ENCODE measurements at places on chromosomes 16 and 17. TPM values are rescaled to one million over a fixed set of nuclear protein-coding genes. Genes with fewer than 3 reads are reported as not detected.

CAMTA2 gene
- 42.3 TPM for total RNA-seq

GRCh38 chr17:17725752-17726457 lies 44.6 kb downstream of the RAI1 start:
- no peak for DNase-seq

ABCA8 gene
- 0.31 TPM for total RNA-seq

- DNase-seq: no peak
Measured at GRCh38 chr16:4285167-4285566, 12.3 kb upstream of the TFAP4 start.

SOX8 gene
- 4.3 TPM for total RNA-seq

DNA sequence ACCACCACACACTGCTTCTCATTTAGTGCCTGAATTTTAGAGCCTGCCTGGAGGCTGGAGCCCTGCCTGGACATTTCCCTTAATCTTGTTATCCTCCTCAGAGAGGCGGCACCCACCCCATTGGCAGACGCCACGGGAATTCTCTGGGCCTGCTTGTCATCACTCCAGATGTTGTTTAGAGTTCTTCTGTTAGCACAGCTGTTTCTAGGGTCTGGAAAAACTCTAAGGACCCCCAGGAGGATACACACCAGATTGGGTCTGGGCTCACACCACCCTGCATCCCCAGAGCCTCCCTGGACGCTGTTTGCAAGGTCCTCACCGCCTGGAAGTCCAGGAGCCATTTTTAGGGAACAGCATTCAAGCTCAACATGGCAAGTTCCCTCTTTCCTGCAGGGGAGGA lies 565 bp upstream of the XAF1 start:
- DNase-seq: no peak

GRCh38 chr17:37239690-37240334 lies 136.0 kb upstream of the C17orf78 start:
- no peak for DNase-seq

DNA sequence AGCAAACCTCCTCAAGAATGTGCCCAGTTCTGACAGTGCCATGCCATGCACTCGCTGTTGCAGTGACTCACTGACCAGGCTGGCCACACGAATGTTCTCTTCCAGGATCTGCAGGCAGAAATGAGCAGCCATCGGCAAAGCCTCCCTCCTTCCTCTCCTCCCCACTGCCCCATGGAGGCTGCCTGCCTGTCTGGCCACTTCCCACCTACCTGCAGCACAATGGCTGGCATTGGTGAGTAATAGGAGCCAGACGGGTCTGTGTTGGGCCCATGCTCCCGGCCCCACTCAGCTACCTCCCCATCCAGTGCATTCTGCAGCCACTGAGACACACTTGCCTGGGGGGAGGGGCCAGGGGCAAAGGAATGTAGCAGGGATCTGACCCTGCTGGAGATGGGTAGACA lies 2.8 kb upstream of the MATCAP1 start:
- no peak for DNase-seq

- no peak for DNase-seq
Measured at GRCh38 chr17:6461792-6462524, 17.7 kb downstream of the PIMREG start.

HS3ST3A1 gene
- 1.1 TPM for total RNA-seq

- DNase-seq: no peak
Measured at GRCh38 chr16:66326991-66327513, 39.4 kb upstream of the CDH5 start.

PPY gene
- not detected for total RNA-seq

ANKRD13B gene
- 7.6 TPM for total RNA-seq

GRCh38 chr17:72613396-72613795 lies 479.1 kb downstream of the SLC39A11 start:
- DNase-seq: no peak

DNA sequence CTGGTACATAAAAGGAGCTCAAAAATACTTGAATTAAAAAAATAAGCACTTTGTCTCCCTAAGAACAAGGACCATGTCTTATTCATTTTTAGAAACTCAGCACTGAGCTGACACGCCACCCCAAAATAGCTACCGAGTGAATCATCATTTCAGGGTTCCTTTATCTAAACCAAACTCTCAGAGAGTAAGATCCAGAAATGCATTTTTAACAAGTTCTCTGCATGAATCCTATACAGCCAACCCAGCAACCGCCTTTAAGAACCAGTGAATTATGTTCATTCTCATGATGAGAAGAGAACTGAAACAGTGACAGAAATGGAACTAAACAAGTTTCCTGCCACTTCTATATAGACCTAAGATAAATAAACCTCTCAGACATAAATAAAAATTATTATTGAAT lies 8.7 kb downstream of the C16orf87 start:
- no peak for DNase-seq

SLFN14 gene
- total RNA-seq: 0.95 TPM

TNFRSF17 gene
- total RNA-seq: not detected

DNAH2 gene
- 0.72 TPM for total RNA-seq

CD7 gene
- total RNA-seq: not detected

DNA sequence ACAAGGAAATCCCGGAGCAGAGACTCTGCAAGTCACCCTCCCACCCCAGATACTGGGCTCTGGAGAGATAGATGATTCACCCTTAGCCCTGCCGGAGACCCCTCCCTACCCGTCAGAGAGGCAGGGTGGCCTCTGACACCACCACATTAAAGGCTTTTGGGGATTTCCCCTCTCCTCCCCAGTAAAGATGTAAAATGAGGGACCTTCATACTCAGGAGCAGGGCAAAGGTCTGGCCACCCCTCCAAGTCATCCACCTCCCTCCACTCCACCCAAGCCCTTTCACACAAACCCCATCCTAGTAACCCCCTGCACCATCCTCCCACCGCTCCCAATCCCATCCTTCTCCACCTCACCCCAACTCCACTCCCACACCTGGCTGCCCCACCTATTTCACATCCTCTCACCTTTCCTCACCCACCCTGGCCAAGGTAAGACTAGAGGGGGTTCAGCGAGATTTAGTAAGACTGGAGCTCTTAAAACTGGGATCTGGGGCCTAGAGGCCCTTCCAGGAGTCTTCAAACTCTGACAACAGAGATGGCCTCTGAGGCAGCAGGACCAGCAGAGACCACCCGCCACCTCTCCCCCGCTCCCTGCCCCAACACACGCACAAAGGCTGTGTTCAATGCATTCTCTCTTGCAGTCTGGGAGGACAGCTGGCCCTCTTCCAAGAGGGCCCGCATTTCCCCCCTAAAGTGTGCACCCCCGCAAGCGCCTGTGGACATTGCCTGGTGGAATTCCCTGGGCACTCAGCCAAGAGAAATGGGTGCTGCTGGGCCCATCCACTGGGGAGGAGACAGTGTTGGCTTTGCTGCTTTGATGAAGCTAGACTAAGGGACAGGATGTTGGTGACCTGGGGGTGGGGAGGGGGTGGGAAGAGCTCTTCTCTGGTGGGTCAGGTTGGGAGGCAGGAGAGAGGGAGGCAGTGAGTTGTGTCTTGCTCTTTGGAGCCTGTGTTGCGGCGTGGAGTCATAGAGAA lies 1.1 kb downstream of the ABAT start:
- no peak for DNase-seq

- DNase-seq: no peak
Measured at GRCh38 chr16:1297018-1297696, 12.3 kb upstream of the UBE2I start.

GRCh38 chr17:7041607-7042500 lies 2.0 kb downstream of the SLC16A11 start:
- no peak for DNase-seq

DNA sequence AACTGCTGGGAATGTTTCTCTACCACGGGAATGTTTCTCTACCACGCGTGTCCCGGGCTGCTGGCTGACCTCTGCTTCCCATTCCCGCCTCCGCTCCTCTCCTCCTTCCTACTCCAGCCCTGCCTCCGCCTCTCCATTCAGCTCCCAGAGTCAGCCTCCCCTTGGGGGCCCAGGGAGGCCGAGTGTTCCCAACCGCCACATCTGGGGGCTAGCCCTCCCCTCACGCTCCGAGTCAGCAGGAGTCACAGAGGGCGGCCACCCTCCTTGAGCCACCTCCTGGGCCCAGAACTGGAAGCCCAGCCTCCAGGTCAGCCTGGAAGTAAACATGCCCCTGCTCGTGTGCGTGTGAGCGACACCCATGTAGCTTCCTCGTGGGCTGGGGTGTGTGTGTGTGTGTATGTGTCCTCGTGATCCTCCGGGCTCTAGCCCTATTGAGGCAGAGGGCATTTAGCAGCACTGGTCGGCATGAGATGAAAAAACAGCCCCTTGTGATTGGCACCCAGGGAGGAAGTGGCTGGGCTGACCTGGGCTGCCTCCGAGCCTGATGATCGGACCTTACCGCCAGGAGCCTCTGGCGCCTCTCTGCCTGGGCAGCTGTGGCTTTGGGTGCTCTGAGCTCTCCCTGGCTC lies 7.3 kb downstream of the CYGB start:
- no peak for DNase-seq

GRCh38 chr16:51024703-51025102 lies 126.4 kb downstream of the SALL1 start:
- DNase-seq: no peak

- DNase-seq: no peak
Measured at GRCh38 chr17:7024402-7024785, 1.5 kb downstream of the BCL6B start.

DNA sequence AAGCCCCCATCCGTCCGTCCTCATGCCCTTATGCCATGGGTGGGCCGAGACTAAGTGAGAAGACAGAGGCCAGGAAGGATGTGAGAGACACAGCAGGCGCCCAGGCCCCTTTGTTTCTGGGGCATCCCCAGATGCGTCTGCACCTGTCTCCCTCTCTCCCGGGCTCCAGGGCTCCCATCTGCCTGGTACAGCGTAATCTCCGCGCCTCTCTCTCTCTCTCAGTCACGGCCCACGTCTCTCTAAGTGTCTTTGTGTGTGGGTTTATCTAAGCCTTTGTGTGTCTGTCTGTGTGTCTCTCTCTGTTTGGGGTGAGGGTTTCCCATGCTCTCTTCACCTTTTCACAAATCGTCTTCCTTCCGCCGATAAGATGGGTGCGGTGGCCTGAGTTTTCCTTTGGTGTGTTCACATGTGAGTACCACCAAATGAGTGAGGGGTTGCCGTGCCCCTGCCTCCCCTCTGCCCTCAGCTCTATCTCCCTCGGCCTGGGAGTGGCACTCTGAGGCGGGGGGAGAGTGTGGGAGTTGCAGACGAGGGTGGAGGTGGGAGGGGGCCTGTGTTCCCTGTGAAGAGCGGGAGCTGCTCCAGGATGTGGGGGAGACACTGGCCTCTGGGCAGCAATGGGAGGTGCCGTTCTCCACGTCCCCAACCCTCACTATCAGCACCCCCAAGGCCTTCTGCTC lies 25.8 kb upstream of the ABCC3 start:
- no peak for DNase-seq

DNA sequence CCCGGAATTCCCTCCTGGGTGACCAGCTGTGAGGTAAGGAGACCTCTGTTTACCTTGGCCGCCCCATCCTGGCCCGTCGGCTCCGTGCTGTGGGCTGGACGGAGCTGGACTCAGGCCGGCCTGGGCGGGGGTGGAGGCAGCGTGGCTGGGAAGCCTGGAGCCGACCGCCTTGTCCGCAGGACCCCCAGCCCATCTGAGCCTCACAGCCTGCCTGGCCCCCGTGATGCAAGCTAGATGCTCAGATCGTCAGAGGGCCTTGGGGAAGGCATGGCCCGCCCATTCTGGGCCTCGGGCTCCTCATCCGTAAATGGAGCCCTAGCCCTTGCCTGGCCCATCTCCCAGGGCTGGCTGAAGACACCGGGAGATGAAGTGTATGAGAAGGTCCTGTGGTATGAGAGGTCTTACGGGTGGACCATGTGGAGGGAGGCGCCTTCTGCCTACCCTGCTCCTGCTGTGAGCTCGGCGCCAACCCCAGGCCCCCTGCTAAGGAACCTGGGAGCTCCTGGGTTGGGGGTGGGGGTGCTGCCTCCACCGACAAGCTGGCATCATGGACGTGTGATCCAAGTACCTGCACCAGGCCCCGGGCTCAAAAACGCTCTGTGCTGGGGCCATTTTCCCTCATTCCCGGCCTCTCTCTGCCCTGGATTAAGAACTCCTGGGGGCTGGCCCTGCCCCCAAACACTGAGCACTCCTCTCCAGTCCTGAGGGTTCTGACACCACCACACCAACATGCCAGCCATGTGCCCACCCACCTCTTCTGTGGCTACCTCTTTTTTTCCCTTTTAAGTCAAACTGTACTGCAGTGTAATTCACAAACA lies 5.4 kb upstream of the P2RX1 start:
- DNase-seq: no peak

DNA sequence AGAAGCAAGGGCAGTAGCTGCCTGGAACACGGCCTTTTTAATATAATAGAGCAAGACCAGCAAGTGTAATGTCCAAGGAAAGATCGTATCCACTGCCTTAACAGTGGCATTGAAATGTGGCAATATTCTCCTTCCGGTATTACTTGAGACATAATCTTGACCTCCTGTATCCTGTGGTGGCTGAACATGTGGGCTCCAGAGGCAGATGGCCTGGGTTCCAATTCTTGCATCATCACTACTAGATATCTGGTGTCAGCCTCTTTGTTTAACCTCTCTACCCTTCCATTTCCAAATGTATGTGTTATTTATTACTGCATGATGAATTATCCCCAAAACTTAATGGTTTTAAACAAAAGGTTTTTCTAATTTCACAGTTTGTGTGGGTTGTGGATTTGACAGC lies 3.5 kb upstream of the CDYL2 start:
- no peak for DNase-seq

DNA sequence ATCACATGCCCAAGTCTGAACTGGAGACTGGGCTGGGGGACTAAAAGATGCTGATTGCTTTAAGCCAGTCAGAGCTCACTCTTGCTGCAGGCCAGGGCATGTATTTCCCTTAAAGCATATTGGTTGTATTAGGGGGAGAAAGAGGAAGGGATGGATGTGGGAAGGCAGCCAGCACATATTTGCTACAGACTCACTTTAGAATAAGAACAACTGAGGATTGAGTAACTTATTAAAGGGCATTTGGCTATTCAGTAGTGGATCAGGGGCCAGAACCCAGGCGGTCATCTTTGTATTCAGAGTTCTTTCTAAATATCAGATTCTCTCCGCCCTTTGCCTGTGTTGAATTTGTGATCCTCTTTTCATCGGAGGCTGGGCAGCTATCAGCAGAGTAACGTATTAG lies 231.7 kb downstream of the HAPSTR1 start:
- DNase-seq: no peak

NPIPB2 gene
- 4.4 TPM for total RNA-seq

GRCh38 chr16:2963723-2964474 lies at the start of gene KREMEN2:
KREMEN2 (plus strand) TSS chr16:2964275; CDS start chr16:2964521, 246 bp downstream.
- no peak for DNase-seq

DNA sequence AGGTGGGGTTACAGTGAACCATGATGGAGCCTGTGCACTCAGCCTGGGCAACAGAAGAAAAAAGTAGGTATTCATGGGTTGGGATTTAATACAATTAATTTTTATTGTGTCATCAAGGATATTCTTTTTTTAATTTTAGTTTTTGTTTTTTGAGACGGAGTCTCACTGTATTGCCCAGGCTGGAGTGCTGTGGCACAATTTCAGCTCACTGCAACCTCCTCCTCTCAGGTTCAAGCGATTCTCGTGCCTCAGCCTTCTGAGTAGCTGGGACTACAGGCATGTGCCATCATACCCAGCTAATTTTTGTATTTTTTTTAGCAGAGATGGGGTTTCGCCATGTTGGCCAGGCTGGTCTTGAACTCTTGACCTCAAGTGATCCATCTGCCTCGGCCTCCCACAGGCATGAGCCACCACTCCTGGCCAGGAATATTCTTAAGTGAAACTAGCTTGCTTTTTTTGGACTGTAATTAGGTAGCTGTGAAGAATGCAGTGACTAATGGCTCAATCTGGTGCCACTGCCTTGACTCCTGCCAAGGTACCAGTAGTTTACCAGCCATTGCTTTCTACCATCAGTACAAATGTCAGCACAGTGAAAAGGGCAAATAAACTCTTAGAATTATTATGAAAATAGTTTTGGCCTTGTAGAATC lies 4.8 kb downstream of the PPM1D start:
- DNase-seq: no peak

- no peak for DNase-seq
Measured at GRCh38 chr16:81403208-81403600, 41.4 kb upstream of the CMIP start.

RAI1 gene
- 46.2 TPM for total RNA-seq
